ENCODE measurements at places on chromosomes 6 and 20. TPM values are rescaled to one million over a fixed set of nuclear protein-coding genes. Genes with fewer than 3 reads are reported as not detected.

MATN4 gene
- total RNA-seq: not detected

ZSCAN31 gene
- total RNA-seq: 7.8 TPM

RMND1 gene
- total RNA-seq: 34.1 TPM

TSPYL1 gene
- 78.4 TPM for total RNA-seq

PSMB8 gene
- 51.9 TPM for total RNA-seq

Measured in smooth muscle cell of bladder (primary cell).